SW 1271 (cell line): ENCODE measurements at places on chromosomes 2 and 18.

GRCh38 chr2:113305146-113305545, 26.4 kb upstream of the PAX8 start:
- no peak for DNase-seq

DNA sequence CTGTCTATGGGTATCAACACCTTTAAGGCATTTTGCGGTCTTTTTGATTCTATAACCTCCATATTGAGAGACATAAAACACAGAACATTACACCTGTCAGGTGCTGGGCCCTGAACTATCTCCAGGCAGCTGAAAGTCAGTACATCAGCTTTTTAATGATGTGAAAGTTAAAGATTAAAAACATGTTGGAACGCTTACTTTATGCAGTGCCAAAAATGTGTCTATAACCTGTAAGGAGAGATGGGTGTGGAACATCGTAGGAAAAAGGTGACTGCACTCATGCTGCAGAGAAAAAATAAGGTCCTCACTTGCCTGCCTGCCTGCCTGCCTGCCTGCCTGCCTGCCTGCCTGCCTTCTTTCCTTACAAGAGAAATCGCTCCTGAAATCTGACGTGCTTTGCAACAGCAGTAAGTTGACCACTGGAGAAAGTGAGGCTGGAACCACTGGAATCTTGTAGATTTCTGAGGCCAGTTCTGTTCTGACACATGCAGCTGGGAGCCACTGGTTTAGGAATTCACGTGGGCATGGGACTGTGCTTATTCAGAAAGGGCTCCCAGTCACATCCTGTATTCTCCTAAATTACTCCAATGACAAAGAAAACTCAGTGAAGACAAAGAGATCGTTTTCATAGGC, 34.1 kb downstream of the BCL11A start:
- no peak for DNase-seq

GRCh38 chr2:236536727-236537398, 32.8 kb upstream of the ACKR3 start:
- DNase-seq, result no peak

DNA sequence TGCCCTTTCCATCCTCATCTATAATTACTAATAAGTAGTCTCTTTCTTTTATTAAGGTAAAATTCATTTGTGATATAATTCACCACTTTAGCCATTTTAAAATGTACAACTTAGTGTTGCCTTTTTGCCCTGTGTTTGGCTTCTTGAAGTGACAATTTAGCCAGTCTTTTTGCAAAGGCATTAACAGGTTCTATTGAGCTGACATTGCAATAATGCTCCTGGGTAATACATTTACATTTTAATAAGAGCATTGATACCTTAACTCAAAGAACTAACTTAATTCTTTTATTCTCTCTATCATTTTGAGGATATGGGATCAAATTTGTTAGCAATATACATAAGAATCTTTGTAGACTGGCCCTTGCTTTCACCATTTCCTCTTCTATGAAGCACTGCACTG, 242.3 kb downstream of the LRRTM1 start:
- DNase-seq, result no peak

GRCh38 chr2:178298785-178299212, 104.5 kb downstream of the OSBPL6 start:
- DNase-seq, result peak; percentile 28

- no peak for DNase-seq
Measured at GRCh38 chr18:78770139-78770822, 209.3 kb upstream of the SALL3 start.

DNA sequence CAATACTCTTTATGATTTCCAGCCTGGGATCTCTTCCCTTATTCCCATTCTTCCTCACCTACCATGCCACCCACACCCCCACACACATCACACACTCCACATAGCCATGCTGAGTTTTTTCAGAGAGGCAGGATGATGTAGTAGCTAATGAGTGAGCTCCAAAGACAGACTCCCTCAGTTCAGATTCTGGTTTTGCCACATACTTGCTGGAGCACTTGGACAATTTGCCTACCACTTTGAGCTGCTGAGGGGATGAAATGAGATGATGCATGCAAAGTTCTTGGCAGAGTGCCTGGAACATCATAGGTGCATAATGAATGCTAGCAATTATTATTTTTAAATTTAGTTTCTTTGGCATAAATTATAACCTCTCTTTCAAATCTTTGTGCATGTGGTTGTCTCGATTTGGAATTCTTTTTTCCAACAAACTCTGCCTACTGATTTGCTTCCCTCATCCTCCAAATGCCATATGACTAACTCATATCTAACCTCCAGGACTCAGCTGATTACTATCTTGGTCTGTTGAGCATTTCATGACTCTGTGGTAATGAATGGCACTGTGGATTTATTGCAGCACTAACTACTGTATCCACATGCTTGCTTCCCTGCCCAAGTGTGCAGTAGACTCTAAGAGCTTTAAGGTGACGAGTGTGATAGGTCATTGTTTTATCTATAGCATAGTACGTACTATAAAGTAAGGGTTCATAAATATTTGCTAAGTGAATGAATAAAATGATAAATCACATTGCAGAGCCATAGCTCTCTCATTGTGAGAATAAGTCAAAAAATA, 99.1 kb downstream of the TACR1 start:
- peak; percentile 33 for DNase-seq

DNA sequence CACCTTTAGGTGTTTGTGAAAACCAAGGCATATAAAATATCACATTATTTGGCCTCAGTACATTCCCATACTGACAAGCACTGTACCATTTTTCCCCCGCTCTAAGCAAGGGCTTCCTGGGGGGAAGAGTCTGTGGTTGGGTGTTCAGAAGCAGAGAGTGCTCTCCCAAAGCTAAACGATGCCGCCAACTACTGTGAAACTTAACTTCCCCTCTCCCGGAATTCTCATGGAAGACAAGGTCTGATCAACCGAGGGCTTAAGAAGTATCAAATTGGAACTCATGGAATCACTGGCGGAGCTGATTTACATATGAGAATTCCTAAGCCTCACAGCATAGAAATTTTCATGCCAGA, 433 bp upstream of the MFF start:
- no peak for DNase-seq

DNA sequence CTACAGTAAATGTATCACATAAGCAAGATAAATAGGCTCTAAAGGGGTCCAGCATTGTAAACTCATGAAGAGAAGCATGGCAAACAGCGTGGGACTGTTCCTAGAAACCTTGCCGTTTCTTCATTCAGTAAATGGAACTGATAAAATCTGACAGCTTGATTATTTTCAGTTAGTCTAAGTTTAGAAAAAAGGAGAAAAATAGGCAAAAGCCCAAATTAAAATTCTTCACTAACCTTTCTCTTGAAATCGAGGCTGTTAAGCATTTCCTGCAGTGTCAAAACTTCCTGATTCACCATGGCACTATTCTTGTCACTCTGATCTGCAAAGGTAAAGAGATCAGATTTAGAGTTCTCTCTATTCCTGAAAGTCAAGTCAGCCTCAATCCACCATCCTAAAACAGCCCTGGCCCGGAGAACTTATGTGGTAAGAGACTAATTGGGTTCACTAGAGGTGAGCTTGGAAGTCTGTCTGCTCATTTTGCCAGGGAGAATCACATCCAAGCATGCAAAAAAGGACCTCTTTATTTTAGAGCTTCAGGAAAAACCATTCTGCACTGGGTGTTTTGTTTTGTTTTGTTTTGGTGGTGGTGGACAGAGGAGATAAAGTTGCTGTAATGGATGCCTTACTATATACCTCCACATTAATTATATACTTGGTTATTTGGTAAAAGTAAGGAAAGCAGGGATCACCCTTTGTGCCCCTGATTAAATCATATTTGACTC, 52.4 kb upstream of the STAT1 start:
- no peak for DNase-seq

GRCh38 chr2:239912171-239912937, 112.8 kb downstream of the NDUFA10 start:
- DNase-seq, result no peak

DNA sequence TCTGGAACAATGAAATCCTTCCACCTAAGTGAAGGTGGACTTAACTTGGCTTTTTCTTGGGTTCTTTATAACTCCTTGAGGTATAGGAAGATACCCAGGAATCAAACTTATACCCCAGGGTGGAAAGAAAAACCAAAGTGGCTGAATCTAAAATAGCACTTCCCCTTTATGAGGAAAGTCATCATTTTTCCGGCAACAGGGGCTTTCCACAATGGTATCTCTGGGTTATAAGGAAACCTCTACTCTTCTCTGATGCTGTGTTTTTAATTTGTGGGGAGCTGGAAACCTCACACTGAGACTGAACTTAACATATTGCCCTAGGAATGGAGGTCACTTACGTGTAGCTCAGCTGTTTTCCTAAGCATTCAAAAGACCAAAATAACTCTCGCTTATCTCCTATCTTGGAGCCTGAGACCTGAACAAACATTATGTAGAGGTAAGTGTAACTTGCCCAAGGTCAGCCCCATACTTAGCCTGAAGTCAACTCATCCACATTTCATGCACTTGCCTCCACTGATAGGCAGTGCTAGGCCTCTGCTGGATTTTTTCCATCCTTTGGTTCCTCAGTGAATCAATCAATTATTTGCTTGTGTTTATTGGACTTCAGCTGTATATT, 117.9 kb downstream of the SETBP1 start:
- DNase-seq, result no peak

GRCh38 chr2:101012054-101012705, 10.1 kb downstream of the RPL31 start:
- no peak for DNase-seq

DNA sequence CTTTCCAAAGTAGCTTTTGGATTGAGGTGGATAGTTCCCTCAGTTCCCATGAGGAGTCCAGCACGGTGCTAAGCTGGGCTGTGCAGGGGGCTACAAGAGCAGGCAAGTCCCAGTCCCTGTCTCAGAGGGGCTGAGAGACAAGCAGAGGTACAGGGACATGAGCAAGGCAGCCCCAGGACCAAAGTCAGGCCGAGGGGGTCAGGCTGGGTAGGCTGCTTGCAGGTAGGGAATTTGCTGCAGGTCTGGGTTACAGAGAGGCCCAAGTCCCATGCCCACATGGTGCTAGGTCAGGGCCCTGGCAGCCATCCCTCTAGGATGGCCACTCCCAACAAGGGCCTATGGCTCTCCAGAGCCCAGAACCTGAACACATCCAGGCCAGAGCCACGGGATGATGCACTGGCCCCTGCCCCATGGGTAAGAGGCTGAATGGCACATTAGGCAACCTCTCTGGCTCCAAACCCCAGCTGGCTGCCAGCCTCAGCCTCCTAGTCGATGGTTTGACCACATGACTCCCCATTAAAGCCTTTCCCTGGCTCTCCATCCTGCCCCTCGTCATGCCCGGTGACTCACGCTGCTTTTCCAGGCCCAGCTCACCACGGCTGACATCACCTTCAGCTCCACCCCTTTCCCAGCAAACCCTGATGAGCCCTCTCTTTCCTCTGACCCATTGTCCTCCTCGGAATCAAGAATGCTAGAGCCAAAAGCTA, 83.7 kb downstream of the SDC1 start:
- DNase-seq, result peak; percentile 39

- no peak for DNase-seq
Measured at GRCh38 chr18:11909061-11909455, 941 bp upstream of the MPPE1 start.
